Stimulated activated CD8-positive, alpha-beta memory T cell treated with anti-CD3 and anti-CD28 coated beads, Interleukin-7, amount 100 ng/mL, for 1 hour (primary cell): ENCODE measurements at places on chromosomes 6 and 20.

- DNase-seq, result no peak
These were observed 14.6 kb upstream of the FAXC start for GRCh38 chr6:99364026-99364425.

DNA sequence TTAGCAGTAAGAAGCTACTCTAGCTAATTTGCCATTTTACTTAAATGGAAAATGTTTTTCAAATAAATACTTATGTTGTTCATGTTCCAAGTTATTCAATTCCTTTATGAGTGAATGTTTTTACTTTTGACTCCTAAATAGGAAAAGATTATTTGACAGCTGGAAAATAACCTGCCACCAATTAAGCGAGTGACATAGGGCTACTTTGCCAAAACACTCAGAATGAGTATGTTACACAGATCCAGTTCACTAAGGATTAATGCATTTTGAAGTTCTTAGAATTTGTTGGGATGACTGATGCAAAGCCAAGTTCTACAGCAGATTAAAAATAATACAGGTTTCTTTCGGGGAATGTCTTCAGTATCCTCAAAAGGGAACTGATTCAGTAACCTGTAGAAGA, 144.4 kb downstream of the ADGRG6 start:
- DNase-seq, result no peak

DNA sequence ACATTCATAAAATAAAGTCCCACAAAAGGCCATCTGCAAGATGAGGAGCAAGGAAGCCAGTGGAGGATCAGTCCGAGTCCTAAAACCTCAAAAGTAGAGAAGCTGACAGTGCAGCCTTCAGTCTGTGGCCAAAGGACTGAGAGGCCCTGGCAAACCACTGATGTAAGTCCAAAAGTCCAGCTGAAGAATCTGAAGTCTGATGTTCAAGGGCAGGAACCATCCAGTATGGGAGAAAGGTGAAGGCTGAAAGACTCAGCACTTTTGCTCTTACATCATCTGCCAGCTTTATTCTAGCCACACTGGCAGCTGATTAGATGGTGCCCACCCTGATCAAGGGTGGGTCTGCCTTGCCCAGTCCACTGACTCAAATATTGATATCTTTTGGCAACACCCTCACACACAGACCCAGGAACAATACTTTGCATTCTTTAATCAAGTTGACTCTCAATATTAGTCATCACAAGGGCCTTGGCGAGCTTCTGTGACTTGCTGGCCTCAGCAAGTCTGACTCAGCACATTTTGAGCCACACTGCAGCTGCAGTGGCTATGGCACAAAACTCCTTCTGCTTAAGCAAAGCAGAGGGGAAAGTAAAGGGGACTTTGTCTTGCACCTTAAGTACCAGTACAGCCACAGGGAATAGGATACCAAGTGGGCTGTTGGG, 1370.3 kb upstream of the CITED2 start:
- DNase-seq, result no peak

DNA sequence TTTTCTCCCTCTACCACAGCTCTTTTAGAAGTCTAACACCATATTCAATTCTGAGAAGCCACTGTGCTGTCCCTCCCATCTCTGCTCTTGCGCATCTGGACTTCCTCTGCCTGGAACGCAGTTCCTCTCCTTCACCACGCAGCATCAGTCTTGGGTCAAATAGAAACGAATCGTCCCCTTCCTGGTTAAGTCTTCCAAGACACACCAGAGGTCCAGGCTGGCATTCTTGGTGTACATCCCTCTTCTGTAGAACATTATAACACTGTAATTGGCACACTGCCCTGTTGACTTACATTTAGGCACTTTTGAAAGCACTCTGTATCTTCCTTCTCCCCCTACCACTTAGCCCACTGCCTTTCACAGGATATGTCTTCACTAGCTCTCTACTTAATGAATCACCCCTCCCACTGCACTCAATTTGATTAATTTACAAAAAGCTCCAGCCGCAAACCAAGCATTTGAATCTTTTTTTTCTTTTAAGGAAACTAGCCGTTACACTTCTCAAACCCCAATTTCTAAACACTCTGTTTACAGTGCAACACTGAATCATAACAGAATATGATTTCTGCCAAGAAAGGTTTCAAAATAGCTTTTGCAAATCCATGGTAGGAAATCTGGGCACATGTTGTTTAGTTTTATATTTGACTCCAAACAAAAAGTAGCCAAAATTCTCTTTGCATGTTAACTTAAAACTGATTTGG, 140.8 kb upstream of the CARMIL1 start:
- peak; percentile 40 for DNase-seq

- no peak for DNase-seq
These were observed 9.9 kb downstream of the VNN1 start for GRCh38 chr6:132703936-132704335.

- DNase-seq, result no peak
These were observed 1.2 kb downstream of the TPD52L1 start for GRCh38 chr6:125154761-125155135.

DNA sequence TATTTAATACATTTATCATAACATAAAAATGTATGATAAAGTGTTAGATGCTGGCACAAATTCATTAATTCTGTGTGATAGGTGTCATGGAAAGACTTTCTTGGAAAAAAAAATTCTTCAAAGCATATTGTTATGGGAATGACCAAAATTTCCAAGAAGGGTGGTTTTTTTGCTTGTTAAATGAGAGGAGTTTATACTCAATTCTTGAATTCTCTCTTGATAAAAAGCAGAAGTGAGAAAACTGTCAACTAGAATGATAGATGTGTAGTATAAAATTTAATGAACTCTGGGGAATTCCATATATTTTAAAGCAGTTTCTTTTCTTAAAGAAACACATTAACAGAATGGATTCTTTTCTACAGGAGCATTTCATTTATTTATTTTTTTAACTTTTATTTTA, 62.0 kb upstream of the SNAP91 start:
- DNase-seq, result no peak

DNA sequence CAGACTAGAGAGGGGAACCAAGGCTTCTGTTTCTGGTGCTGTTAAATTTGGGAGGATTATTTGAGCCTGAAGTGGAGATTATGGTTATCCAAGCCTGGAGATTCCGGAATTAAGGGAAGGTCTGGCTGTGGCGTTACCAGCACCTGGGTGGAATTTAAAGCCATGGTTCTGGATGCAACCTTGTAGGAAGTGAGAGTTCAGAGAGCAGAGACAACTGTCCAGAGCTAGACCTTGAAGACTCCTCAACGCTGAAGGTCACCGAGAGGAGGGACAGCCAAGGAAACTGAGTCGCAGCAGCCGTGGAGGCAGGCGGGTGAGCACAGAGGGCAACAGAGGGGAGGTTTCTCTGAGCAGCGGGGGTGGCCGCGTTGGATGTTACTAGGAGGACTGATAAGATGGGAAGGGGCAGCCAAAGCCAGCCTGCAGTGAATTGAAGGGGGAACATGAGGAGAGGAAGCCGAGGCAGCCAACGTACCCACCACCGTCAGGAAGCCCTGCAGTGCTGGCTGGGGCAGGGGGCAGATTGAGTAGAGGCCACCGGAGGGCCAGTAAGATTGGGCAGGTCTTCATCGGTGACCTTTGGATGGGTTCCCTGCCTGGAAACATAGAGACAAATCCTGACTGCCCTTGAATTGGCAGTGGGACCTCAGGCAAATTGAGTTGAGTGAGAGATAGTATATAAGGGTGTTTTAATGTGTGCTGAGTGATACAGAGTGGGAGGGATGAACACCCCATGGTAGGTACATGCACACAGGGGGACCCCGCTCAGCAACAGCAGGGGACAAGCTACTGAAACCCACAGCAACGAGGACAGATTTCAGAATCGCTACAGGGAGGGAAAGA, 90.3 kb downstream of the SNX5 start:
- DNase-seq, result no peak

DNA sequence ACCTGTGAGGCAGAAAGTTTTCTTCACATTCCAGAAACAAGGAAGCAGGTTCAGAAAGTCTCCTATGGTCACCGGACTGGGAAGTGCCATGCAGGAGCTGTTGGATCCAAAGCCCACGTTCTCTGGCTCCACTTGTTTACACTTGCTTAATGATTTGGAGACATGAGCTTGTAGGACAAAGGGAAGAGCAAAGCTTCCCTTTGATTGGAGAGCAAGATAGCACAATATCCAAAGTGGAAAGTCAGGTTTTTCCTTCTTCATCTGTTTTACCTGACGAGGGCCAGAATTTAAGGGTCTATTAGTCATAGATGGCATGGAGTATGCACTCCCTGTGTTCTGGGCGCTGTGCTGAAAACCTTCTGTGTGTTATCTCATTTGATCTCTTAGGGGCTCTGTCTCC, 81.2 kb downstream of the PDE7B start:
- no peak for DNase-seq

- no peak for DNase-seq
These were observed 463.5 kb downstream of the QKI start for GRCh38 chr6:163877877-163878639.

GRCh38 chr20:34549291-34549928, 9.1 kb upstream of the MAP1LC3A start:
- no peak for DNase-seq

DNA sequence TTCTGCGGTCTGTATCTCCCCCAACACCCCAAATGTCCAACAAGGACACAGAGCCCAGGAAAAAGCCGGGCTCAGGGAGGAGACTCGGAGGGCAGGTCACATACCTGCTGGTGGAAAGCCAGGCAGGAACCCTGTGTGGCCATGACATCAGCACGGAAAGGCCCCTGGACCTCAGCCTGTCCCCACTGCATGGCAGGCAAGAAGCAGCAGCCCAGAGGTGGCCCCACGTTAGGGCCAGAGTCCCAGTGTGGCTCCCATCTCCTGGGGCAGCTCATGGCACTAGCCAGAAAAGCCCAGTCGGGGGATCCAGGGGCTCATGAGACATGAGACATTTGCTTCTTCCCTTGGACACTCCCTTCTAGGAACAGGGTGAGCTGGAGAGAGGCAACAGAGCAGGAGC, 258.7 kb downstream of the DLL1 start:
- no peak for DNase-seq

GRCh38 chr6:16277101-16277981, 39.0 kb downstream of the GMPR start:
- no peak for DNase-seq

DNA sequence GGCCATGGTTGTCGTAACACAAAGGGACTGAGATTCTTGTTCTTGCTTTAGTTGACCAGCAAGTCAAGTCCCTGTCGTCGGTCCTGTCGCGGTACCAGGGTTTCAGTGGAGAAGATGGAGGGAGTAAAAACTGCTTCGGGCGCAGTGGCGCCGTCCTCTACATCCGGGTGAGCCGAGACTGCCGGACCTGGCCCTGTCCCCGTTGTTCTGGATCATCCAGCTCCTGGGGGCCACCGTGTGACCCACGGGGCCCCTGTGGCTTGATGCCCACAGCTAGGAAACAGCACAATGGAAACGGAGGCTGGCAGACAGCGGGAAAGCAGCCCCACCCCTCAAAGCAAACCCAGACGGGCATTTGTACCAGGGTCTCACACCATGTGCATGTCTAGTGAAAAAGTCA, 15.0 kb downstream of the MTG2 start:
- DNase-seq, result no peak

GRCh38 chr6:140174524-140174923, 800.1 kb upstream of the CITED2 start:
- no peak for DNase-seq

GRCh38 chr6:149942461-149942829, 631 bp downstream of the ULBP2 start:
- no peak for DNase-seq

- DNase-seq, result no peak
These were observed 757.1 kb upstream of the SLC35B3 start for GRCh38 chr6:9192405-9192909.

DNA sequence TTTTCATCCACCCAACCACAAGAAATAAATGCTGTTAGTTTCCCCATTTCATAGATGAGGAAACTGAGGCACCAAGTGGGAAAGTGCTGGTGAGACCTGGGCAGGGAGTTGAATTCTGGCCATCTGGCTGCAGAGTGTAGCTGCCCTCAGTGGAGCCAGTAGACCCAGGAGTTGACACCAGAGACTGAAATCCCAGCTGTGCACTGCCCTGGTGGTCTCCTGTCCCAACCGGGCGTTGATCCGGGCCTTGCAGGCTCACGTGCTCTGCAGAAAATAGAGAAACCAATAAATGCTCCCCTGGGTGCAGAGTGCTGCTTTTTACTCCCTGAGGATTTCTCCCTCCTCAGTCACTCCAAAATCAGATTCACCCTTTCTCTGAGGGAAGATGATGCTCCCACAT, 18.4 kb downstream of the HLA-F start:
- no peak for DNase-seq

GRCh38 chr6:142853244-142854180, 91.5 kb downstream of the HIVEP2 start:
- no peak for DNase-seq

DNA sequence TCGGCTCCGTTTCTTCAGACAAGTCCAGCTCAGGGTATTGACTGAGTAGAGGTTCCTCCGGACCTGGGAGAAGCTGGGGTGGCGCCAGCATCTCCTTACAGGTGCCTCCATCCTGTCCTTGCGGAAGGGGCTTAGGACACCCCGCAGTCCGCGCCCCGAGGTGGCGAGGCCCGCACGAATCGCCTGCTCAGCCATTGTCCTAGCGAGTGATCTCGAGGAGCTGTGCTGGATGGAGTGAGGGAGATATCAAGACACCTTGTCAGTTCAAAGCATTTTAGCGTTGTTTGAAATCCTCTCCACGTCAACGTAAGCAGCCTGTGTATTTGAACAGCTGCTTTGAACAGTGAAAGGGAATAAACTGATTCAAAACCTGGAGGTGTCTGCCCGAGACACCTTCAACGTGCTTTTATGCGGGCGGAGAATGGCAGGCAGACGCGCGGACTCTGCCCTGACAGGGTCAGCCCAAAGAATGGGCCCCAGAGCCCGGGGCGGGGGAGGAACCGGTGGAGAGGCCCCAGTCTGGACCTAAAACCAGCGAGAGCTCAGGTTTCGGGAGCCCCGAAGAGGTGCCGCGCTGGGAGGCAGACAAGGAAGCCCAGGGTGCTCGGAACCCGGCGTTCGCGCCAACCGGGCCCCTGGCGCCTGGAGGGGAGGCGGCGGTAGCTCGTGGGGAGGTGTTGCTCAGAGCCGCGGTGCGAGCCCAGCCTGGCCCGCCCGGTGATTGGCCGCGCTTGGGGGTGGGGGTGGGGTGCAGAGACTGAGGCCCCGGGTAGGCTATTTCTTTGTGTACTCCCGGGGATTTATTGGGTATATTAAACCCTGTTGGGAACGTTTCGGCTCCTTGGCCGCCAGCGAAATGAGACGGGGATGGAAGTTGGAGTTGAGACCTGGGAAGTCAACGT, 3.1 kb upstream of the POU3F2 start:
- DNase-seq, result no peak

- no peak for DNase-seq
These were observed 23.1 kb downstream of the USP45 start for GRCh38 chr6:99492092-99492491.

GRCh38 chr6:154276810-154277628, 79.6 kb downstream of the IPCEF1 start:
- DNase-seq, result no peak

- DNase-seq, result no peak
These were observed 21.2 kb downstream of the TGM2 start for GRCh38 chr20:38143646-38144554.

DNA sequence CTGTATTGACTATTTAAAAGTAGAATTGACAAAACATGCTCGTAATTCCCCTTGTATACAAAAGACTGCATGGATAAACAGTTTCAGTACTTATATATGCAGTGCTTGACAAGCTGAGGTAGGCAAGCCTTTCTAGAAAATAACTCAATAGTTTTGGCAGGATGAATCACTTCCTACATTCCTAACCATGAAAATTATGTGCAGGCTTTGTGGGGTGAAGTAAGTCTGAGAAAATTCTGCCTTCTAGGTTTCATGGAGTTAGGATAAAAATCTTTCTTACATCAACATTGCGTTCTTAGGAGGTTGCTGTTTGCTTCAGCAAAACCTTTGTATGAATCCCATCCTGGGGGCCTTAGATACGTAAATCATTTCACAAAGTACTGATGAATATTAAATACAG, 801.4 kb upstream of the EYS start:
- DNase-seq, result no peak

- DNase-seq, result no peak
These were observed 126.2 kb downstream of the IMPG1 start for GRCh38 chr6:75946146-75946831.
